Bronchial epithelial cell (primary cell): ENCODE measurements at places on chromosomes 4 and X.

- no peak for DNase-seq
These were observed 136.1 kb upstream of the WDFY3 start for GRCh38 chr4:85102606-85103005.

DNA sequence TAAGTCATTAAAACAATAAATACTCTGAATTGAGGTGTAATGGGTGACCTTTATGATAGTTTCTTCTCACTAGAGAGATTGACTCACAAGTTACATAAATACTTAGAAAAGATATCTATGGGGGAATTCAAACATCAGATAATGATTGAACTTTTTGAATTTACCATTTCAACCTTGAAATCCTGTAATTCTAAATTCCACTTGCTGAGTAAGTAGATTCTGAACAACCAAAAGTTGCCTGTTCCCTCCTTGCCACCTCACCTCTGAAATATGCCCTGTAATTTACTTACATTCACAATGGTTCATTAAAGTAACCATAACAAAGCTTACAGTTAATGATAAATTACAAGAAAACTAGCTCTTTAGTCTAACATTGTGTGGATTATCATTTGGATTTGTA is 43.3 kb upstream of the SLC39A8 start:
- DNase-seq = peak; percentile 56

DNA sequence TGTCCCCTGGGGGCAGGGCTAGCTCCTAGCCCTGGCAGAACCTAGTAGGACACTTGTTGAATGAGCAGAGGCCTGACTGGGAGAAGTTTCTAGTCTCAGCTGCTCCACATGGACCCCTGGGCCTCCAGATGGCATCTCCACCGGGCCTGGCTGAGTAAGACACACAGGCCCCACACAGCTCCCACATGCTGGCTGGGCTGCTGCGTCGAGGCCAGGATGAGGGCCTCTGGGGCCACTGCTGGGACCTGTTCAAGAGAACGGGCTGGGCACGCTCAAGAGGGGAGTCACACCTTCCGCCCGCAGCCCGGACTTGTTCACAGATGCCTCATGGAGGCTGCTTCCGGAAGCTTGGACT is 4.2 kb upstream of the HGFAC start:
- peak; percentile 84 for DNase-seq

- DNase-seq = no peak
These were observed 4.1 kb downstream of the MTTP start for GRCh38 chr4:99578714-99579113.

DNA sequence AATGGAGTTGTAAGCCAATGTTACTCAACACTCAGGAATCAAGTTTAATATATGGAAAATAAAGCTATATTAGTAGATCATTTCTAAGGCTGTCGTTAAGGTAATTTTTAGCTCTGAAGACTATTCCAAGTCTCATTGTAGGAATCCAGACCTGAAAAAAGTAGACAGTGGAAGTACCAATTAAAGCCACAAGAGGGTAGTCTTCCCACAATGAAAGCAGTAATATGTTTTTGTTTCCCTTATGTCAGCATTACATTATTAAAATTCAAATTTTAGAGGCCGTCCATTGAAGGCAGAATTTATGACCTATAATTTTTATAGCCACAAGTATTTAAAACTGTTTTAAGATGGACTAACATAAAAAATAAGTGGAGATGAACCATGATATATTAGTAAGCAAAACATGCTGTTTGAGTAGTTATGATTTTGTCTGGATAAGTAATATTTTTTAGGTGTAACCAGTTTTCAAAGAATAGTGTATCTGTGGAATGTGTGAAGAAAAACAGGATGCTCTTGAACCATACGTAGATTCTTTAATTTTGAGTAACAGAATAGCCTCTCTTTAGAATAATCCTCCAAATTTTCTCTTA is 372.6 kb upstream of the TECRL start:
- peak; percentile 42 for DNase-seq

DNA sequence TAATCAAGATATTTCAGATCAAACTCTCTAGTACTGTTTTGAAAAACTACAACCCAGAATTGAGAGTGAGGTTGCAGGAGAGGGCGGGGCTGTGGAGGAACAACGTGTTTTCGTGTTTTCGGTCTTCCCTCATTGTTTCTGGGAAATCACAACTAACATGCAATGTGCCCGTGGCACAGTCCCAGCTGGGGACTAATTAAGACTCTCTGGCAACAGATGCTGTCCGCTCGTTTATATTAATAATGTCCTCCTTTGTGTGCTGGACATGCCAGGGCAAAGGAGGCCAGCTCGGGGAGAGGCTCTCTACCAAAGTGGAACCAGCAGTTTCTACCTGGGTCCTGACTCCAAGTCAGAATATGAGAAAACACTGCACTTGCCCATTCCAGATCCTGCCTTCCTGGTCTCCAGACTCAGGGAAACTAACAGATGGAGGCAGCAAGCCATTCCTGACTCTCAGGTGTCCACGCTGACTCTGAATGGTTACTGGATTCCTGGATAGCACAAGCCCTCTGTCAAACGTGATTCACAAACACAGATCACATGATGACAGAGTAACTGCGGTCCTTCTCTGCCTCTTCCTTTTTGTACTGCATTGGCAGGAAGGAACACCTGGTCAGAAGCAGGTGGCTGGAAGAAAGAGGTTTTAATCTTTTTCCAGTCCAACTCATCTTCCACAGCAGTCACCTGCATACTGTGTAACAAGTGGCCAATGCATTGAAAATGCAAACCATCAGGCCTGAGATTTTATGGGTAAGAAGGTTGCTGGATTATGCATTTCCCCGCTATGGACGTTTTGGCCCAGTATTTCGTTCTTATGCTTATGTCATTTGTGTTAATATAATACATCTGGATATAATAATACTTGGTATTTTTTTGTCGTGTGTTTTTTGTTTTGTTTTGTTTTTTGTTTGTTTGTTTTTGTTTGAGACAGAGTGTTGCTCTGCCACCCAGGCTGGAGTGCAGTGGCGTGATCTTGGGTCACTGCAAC is 65.0 kb downstream of the COQ2 start:
- DNase-seq = peak; percentile 79

GRCh38 chrX:47850901-47851300 is 14.2 kb downstream of the ZNF81 start:
- DNase-seq = no peak
